ENCODE measurements at places on chromosomes 4 and X.

DNA sequence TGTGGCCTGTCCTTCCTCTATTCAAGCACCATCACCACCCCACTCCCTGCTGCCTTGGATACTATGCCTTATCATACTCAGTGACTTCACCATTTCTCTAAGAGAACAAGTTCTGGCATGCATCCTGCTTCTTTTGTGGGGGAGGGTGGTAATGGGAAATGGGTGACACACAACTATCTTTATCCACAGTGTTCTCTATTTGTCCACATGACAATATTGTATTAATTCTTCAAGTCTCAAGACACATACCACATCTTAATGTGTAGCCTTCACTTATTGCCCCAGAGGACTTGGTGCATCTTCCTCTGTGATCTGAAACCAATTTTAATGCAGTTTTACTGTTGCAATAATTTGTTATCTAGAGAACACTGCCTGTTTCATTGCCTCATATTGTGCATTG lies 29.3 kb upstream of the UGT2B7 start:
- DNase-seq: peak; percentile 72

- DNase-seq: no peak
Measured at GRCh38 chr4:110610620-110610939, 12.3 kb downstream of the PITX2 start.

GRCh38 chr4:16418814-16419213 lies 192.5 kb upstream of the TAPT1 start:
- DNase-seq: peak; percentile 90

- no peak for DNase-seq
Measured at GRCh38 chr4:81360737-81361136, 111.0 kb downstream of the RASGEF1B start.

DNA sequence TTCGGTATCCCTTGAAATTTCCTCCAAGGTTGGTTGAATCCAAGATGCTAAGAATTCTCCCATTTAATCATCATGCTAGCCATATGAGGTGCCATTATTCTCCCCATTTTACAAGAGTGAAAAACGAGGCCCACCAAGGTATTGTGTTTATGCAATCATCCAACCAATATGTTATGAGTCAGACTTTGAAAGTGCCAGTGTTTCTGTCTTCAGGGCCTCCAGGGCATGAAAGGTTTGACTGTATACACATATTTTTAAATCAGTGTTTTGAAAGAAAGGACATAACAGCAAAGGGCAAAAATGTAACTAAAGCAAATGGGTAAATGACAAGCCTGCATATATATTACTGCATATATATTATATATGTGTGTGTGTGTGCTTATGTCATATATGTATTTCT lies 541.2 kb upstream of the SMIM31 start:
- no peak for DNase-seq

Data from fibroblast of pulmonary artery (primary cell).